Activated CD8-positive, alpha-beta T cell treated with anti-CD3 and anti-CD28 coated beads, Interleukin-2, amount 10 ng/mL, durations not matched to agents 7 days and 5 days (primary cell): ENCODE measurements at places on chromosomes 13 and 19. TPM values are rescaled to one million over a fixed set of nuclear protein-coding genes. Genes with fewer than 3 reads are reported as not detected.

DNA sequence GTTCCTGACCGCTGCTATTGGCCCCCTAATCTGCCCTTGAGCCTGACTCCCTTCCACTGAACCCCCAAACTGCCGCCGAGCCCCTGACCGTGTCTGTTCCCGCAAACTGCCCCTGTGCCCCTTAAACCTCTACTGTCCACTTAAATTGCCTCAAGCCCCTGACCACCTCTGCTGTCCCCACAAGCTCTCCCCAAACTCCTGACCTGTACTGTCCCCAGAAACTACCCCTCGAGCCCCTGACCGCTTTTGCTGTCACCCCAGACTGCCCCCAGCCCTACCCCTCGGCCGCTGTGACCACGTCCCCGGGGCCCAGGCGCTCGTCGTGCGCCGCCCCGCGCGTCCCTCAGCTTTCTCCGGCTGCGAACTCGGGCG, 382 bp downstream of the ZNF77 start:
- peaks cover 11% of the 10 kb centered on the region for H3K36me3 ChIP-seq
- H3K27me3 ChIP-seq = no peaks in the 10 kb centered on the region
- H3K4me1 ChIP-seq = peaks cover 34% of the 10 kb centered on the region
- no peak for DNase-seq
- H3K27ac ChIP-seq = peak overlapping the region; percentile 99
- peak overlapping the region; percentile 94 for H3K4me3 ChIP-seq

Gene GRIN3B
- not detected for total RNA-seq

Gene ZNF560
- 0.40 TPM for total RNA-seq

Gene JUNB
- 92.9 TPM for total RNA-seq

DNA sequence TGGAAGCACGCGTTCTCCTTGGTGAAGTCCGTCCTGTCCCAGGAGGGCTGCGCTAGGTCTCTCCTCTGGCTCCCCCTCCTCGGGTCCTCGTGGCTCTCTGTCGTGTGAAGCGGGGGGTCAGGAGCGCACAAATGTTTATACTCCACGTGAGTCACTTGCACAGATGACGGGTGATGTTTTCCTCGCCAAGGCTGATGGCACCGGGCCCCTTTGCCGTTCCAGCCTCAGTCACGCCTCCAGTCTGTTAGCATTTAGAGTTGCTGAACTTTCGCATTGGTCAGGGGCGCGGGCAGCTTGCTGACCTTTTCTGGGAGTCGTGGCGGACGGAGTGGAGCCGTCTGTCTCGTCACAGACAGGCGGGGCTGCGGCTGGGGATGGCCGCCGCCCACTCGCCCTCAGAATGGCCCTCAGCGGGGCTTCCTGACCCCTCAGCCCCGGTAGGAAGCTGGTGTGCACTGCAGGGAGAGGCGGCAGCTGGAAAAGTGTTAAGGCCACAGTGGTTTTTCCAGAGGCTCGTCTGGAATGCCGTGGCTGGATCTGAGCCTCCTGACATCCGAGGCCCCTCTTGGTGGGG, 13.7 kb downstream of the KLHL26 start:
- no peaks in the 10 kb centered on the region for H3K36me3 ChIP-seq
- DNase-seq = no peak
- H3K4me1 ChIP-seq = peaks cover 12% of the 10 kb centered on the region
- no peak overlapping the region for H3K27ac ChIP-seq
- no peak overlapping the region for H3K4me3 ChIP-seq

GRCh38 chr19:46066471-46066870, 25.7 kb upstream of the IGFL4 start:
- H3K27ac ChIP-seq = no peak overlapping the region
- H3K4me1 ChIP-seq = no peaks in the 10 kb centered on the region
- no peak overlapping the region for H3K4me3 ChIP-seq
- no peak for DNase-seq
- no peaks in the 10 kb centered on the region for H3K36me3 ChIP-seq

Gene ZNF223
- not detected for total RNA-seq

DNA sequence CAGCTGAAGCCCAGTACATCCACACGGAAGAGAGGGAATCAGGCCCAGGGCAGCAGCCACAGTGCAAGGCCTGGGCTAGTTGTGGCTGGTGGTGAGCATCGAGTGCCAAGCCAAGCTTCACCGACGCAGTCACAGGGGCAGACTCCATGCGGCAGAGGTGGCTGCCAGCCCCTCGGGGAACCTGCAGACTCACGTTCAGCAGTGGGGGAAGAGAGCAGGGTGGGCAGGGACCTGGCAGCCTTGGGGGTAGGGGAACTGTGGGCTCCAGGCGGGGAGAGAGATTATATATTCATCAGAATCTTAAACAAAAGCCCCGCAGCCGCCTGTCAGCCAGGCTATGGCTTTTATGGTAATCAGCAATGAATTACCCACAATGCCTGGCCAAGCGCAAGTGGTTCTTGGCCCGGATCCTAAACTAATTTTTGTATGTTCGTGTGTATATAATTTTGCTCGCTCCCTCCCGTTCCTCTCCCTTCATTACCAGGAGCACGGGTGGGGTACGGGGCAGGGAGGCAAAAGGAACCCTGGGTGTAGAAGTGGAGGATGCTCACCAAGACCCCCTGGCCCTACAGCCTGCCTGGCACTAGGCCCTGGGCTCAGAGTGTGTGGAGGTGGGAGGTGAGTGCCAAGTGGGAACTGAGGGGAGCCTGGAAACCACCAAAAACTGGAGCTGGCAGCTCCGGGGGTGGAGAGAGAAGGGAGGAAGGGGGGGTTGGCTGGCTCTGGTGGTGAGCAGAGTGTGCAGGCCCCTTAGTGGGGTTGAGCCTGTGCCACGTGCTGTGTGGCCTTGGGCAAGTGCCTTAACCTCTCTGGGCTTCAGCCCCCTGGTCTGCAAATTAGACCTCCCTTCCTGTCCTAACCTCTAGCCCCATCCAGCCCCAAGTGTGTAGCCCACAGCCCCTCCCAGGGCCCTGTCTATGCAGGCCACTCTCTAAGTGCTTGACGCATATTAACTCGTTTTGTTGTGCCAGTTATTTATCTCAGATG, 31.9 kb downstream of the PTPRS start:
- H3K27ac ChIP-seq = no peak overlapping the region
- H3K4me1 ChIP-seq = no peaks in the 10 kb centered on the region
- peaks cover 7% of the 10 kb centered on the region for H3K27me3 ChIP-seq
- no peak for DNase-seq

GRCh38 chr19:50419580-50420035, 870 bp downstream of the SPIB start:
- H3K4me1 ChIP-seq = peaks cover 15% of the 10 kb centered on the region
- H3K27me3 ChIP-seq = peaks cover 12% of the 10 kb centered on the region
- no peak overlapping the region for H3K4me3 ChIP-seq
- no peak for DNase-seq

DNA sequence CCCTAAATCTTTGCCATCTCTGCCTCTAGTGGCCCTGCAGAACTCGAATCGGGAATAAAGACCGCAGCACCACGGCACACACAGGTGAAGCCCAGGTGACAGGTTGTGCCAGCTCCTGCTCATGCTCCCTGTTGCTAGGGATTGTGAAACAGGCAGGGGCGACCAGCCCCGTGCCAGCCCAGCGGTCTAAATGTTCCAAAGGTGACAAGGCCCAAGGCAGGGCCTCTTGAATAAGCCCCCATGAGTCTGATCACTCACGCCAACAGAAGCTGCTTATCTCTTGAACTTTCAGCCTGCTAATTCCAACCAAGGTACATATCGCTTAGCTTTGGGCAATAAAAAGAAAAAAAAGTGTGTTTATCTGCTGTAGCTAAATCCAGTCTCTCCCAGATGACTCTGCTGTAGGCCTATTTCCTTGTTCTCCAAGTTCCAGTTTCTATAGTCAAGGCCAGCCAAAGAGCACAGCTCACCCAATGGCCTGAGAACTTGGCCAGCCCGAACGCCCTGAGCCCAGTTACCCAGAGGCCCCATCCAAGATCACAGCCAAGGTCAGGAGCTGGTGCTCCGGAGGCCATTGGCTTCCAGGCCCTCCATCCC, 191.1 kb upstream of the GPR12 start:
- no peak for DNase-seq
- H3K4me1 ChIP-seq = no peaks in the 10 kb centered on the region
- H3K27me3 ChIP-seq = peaks cover 3% of the 10 kb centered on the region
- H3K4me3 ChIP-seq = no peak overlapping the region
- H3K36me3 ChIP-seq = no peaks in the 10 kb centered on the region

GRCh38 chr19:17775245-17775927, 19.6 kb upstream of the B3GNT3 start:
- DNase-seq = peak; percentile 46
- H3K27me3 ChIP-seq = no peaks in the 10 kb centered on the region
- peaks cover 42% of the 10 kb centered on the region for H3K36me3 ChIP-seq
- H3K4me1 ChIP-seq = peaks cover 14% of the 10 kb centered on the region
- H3K4me3 ChIP-seq = no peak overlapping the region

DNA sequence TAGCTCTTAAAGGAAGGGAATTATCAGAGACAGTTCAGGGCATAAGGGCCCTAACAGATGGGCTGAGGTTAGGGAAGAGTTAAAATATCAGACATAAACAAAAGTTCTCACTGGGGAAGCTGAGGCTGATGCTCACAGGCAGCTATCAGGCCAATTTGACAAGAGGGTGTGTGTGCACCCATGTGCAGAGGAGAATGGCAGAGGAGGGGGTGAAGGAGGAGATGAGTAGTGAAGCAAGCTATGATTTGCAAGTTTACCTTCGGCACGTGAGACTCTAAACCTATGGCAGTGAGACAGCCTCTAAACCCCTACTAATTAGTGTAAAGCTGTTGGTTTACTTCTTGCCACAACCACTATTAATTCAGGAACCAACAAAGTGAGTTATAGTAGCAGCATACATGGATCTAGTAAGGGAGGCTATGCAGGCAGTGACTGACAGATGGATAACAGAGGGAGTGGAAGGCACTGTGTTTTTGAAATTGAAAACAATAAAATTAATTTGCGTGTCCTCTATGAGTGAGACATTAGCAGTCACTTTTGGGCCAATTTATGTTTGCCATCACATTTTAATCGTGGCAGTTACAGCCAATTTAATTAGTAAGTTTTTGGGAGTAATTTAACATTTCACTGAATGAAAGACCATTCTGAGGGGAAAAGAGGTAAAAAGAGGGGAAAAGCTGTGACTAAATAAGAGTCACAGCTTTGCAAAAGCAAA, 99.6 kb upstream of the HTR2A start:
- H3K4me3 ChIP-seq = no peak overlapping the region
- no peak overlapping the region for H3K27ac ChIP-seq
- no peaks in the 10 kb centered on the region for H3K36me3 ChIP-seq
- peaks cover 10% of the 10 kb centered on the region for H3K27me3 ChIP-seq
- DNase-seq = no peak

GRCh38 chr19:38838986-38839761, 7.6 kb upstream of the ECH1 start:
- peak overlapping the region; percentile 55 for H3K27ac ChIP-seq
- no peak overlapping the region for H3K4me3 ChIP-seq
- no peak for DNase-seq
- peaks cover 86% of the 10 kb centered on the region for H3K36me3 ChIP-seq
- peaks cover 56% of the 10 kb centered on the region for H3K4me1 ChIP-seq

DNA sequence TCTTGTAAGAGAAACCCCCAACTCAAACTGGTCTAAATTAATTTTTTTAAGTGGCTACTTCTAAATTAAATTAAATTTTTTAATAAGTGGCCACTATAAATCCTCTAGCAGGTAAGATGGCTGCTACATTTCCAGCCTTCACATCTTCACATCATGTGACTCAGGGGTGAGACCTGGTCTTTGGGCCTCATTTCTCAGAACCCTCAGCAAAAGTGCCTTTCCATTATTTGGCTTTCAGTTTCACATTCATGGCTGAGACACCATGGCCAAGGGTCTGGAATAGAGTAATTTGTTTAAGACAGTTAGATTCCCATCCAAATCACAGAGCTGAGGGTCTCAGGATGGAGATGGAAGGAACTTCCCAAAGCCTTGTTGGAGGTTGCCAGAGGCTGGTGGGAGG, 47.5 kb downstream of the DCT start:
- peak overlapping the region; percentile 70 for H3K27ac ChIP-seq
- peaks cover 25% of the 10 kb centered on the region for H3K4me1 ChIP-seq
- H3K27me3 ChIP-seq = no peaks in the 10 kb centered on the region
- peak; percentile 32 for DNase-seq
- no peak overlapping the region for H3K4me3 ChIP-seq

DNA sequence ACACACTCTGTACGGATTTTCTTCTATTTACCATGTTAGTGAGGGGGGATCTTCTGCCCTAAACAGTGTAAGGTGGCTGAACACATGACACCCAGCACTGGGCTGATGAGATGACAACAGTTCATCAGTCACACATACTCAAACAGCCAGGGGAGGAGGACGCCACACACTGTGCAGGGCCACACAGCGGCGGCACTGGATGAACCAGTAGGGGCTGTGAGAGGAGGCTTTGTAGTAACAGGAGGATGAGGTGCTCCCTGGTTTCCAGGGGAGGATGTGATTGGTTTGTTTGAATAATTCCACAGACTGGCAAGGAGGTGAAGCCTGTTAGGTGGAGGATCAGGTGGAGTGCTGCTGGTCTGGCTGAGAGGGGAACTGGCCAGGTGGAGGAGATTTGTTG, 16.3 kb upstream of the GTF3A start:
- H3K4me1 ChIP-seq = peaks cover 4% of the 10 kb centered on the region
- DNase-seq = no peak
- H3K27ac ChIP-seq = no peak overlapping the region
- H3K4me3 ChIP-seq = no peak overlapping the region
- peaks cover 44% of the 10 kb centered on the region for H3K27me3 ChIP-seq
- H3K36me3 ChIP-seq = no peaks in the 10 kb centered on the region

DNA sequence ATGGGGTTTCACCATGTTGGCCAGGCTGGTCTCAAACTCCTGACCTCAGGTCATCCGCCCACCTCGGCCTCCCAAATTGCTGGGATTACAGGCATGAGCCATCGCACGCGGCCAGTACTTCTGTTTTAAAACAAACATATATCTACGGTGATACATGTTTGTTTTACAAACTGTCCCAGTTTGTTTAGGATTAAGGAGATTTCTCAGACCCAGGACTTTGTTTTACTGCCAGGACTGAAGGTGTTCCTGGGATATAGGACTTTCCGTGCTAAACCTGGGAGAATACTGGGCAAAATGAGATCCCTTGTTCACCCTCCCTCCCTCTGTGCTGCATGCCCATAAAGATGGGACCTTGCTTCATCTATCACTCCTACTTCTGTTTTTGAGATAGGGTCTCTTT, 8.8 kb downstream of the NLRP8 start:
- H3K4me3 ChIP-seq = no peak overlapping the region
- DNase-seq = no peak
- H3K27ac ChIP-seq = no peak overlapping the region
- no peaks in the 10 kb centered on the region for H3K4me1 ChIP-seq
- no peaks in the 10 kb centered on the region for H3K36me3 ChIP-seq

Gene LIN7B
- 6.3 TPM for total RNA-seq

Gene AMER2
- total RNA-seq = not detected

GRCh38 chr13:36850790-36851438, 31.9 kb downstream of the RFXAP start:
- H3K4me1 ChIP-seq = no peaks in the 10 kb centered on the region
- H3K27ac ChIP-seq = no peak overlapping the region
- peak; percentile 29 for DNase-seq
